Cerebellum (tissue), 4 donors: ENCODE measurements at places on chromosomes 4 and X.

DNA sequence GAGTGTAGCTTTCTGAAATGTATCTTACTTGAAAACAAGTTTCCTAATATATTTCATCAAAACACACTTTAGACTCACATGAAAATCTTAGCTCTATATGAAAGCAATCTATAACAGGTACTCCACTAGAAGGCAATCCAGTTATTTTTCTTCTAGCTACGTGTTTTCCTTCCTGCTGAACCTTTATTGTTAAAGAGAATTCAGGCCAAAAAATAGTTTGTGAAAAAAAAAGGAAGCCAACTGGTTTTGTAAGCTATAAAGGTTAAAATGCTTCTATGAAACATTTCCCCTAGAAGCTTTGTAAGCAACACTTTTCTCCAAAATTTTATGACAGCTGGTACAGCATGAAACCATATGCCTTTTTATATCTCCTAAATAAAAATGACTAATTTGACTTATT is 304.7 kb upstream of the DIAPH2 start:
- no peak for DNase-seq

DNA sequence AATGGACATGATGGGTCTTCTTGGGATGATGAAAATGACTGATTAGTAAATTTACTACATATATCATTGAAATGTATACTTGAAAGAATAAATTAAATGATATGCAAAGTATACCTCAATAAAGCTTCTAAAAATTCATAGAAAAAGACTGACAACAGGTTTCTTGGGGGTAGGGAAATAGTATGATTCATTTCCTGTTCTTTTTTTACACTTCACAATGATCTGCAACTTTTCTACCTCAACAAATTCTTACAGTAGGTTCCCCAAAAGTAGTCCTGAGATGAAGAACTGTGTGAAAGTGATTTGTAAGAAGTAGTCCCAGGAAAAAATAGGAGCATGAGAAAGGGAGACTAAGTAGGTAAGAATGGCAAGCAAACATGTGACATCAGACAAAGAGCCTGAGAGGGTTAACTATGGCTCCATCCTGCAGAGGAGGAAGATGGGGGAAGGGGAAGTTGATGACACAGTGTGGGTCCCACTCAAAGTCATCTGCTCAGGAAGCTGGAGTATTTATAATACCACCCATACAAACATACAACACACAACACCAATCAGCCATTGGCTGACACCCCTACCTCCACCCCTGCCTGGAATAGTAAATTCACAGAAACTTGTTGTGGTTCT is 73.9 kb downstream of the ARHGAP6 start:
- DNase-seq = no peak

GRCh38 chr4:6824772-6825402 is 42.4 kb downstream of the KIAA0232 start:
- DNase-seq = no peak

- DNase-seq = no peak
Observed at GRCh38 chr4:8586246-8586645, 6.1 kb downstream of the GPR78 start.

- no peak for DNase-seq
Observed at GRCh38 chr4:183853548-183853940, 51.6 kb upstream of the STOX2 start.

GRCh38 chr4:183100827-183101226 is 1.8 kb downstream of the WWC2 start:
- no peak for DNase-seq
